Natural killer cell (primary cell): ENCODE measurements at places on chromosomes 2 and 18. TPM values are rescaled to one million over a fixed set of nuclear protein-coding genes. Genes with fewer than 3 reads are reported as not detected.

GRCh38 chr18:11905613-11906012 lies 2.5 kb downstream of the MPPE1 start:
- DNase-seq, result no peak

DNA sequence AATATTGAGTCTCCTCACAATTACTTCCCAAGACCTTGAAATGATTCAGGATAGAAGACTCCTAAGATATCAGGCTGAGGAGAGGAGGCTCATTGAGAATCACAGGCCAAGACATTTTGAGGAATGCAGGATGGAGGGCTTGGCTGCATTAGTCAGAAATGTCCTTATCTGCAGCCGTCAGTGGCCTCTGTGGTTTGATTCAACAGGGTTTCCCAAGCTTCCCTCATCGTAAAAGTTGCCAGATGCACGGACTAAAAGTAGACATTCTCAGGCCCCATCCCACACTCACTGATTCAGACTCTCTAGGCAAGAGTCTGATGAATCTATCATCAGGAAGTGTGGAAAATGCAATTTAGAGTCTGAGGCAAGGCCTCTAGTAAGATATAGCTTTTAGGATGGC lies 34.0 kb upstream of the TMEM178A start:
- DNase-seq, result no peak

DNA sequence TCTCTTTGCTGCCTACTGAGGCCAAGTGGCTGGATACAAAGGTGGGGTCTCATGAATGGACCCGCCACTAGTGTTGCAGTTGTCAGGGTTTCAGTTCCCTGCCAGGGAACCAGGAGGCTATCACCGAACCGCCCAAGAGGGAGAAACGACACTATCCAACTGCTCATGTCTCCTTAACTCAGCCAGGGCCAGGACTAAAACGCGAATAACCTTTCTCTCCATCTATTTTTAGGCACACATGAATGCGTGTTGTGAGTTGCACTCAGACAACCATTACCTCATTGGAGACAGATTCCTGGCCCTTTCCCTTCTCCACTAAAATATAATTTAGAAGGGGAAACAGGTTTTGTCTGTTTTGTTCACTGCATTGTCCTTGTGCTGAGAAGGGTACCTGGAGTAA lies 559.5 kb downstream of the SOCS6 start:
- DNase-seq, result no peak

DNA sequence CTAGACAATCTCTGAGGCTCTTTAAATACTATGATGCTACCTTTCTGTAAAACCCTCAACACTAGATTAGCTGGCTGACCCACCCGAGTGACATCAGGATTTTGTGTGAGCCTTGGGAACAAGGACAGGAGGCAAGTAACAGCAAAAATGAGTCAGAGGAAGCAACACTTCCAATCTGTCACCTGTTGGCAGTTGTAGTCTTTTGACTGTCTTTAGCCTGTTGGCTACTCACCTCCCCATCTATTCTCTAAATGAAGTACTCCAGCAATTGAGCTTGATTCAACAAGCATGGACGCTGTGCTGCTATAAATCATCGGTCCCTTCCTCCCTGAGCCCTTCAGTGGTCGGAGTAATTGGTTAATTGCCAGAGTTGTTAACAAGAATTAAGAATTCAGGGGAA lies 898.7 kb downstream of the BCL11A start:
- DNase-seq, result no peak

DNA sequence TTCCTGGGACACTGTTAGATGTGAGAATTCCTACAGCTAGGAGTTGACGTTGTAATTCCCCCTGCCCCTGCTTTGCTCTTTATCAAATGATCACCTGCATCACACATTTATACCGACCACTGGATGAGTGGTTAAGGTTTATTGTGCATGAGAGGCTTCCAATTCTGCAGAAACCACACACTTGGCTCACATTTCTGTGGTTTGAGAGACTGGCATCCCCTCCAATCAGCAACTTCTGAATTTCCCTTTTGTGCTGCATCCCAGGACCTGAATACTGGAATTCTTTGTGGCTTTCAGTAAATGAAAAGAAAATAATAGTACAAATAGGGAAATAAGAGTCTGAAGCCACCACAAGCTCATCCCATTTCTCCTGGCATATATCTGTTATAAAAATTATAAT lies 628.7 kb upstream of the PIK3C3 start:
- no peak for DNase-seq

COL4A4 gene
- 0.31 TPM for total RNA-seq

GRCh38 chr2:16482460-16482859 lies 183.2 kb downstream of the CYRIA start:
- DNase-seq, result no peak

CCDC141 gene
- total RNA-seq, result 2.0 TPM

DNA sequence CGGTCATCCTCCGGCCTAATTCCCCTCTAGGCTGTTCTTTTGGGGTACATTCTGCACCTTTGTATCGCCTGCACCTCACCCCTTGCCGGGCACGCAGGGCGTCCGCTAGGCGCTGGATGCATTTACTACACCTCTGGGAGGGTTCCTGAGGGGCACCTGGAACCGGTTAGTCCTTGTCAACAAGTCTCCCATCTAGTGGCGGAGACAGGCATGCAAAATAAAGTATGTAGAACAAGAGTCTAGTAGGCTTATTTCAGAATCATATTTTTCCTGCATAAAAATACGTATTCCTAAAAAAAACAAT lies 705 bp upstream of the TEX261 start:
- peak; percentile 24 for DNase-seq

NEU2 gene
- not detected for total RNA-seq

DNA sequence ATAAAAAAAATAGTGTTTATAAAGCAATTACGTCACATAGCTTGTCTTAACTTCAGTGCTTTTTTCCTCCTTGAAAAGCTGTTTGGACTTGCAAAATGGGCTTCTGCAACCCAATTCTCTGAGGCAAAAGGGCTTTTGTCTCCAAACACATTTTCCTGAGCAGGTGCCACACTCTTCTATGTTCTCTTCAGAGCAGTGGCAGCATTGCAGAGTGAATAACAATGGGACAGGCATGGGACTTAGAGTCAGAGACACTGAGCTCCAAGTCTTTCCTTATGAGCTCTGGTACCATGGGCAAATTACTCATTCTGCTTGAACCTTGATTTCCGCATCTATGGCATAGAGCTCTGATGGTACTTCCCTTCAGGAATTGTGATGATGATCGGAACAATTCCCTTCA lies 149.0 kb downstream of the ARL6IP6 start:
- no peak for DNase-seq

DNA sequence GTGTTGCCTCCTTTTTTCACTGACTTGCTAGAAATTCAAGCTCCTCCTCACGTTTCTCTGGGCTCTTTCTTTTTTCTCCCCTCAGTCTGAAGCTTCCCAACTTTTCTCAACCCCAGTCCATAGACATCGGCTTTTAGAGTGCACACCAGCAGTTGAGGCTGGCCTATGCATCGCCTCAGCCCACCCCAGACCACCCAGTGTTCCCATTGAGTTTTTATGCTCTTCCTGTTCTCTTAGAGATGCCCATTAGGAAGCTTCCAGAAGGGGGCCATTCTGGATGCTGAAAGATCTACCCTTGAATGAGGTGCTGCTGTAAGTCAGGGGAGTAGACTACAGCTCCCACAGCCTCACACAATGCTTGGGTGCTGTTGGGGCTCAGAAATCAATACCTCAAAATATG lies 12.0 kb upstream of the GYPC start:
- DNase-seq, result no peak

- DNase-seq, result peak; percentile 35
Measured at GRCh38 chr2:25279091-25279651, 62.6 kb downstream of the DNMT3A start.

DNA sequence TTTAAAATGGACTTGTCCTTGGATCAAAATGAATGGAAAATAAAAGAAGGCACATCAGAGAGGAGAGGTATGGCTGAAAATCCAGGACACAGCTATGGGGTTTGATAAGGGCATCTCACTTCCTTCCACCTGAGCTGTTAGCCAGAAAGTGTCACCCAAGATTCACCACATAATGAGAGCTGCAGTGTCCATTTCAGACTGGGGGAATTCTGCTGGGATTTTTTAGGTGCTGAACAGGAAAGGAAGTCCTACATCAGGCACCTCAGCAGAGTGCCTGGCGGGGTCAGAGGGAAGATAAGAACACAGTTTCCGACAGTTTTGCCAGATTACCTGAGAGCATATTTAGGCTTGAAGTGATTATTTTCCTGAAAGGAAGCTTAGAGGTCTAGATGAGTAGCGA lies 187.6 kb upstream of the HNMT start:
- no peak for DNase-seq

FEV gene
- not detected for total RNA-seq

ASXL3 gene
- not detected for total RNA-seq

SOX11 gene
- not detected for total RNA-seq

DNA sequence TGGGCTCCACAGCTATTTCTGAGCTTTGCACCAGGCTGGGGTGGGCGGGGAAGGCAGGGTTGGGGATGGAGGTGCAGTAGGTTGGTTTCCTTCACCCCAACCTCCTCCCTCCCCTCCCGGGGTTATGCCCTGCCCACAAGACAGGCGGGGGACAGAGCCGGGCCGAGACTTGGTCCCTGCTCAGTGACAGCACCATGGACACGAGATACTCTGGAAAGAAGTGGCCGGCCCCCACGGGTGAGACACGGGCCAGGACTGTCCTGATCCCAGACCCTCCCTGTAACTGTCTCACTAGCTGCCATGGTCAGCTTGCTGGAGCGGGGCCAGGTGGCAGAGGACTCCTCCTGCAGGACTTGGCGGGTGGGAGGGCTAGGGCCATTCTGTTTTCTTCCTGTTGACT lies 59.7 kb downstream of the DYSF start:
- no peak for DNase-seq

- DNase-seq, result peak; percentile 25
Measured at GRCh38 chr2:233141901-233142300, 81.8 kb downstream of the INPP5D start.

- no peak for DNase-seq
Measured at GRCh38 chr2:76569819-76570218, 859.1 kb upstream of the GCFC2 start.

DNA sequence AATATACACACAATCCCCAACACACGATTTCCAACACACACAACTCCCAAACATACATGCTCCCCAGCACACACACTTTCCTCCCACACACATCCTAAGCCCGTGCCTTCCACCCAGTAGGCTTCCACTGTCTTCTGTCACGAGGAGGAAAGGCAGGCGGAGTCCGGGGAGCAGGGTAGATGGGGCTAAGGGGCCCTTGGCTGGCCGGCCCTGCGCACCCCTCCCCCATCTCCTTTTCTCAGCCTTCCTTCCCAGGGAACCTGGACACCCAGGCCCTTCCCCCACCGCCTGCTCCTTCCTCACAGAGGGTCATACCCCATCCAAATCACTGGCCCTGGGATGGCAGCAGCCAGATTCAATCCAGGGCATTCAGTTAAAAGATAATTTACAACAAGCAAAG lies 3.4 kb upstream of the PDCD1 start:
- DNase-seq, result no peak

GRCh38 chr2:9032536-9033255 lies 29.2 kb upstream of the MBOAT2 start:
- DNase-seq, result no peak

GRCh38 chr2:217905395-217905794 lies 97.4 kb downstream of the TNS1 start:
- no peak for DNase-seq

DNA sequence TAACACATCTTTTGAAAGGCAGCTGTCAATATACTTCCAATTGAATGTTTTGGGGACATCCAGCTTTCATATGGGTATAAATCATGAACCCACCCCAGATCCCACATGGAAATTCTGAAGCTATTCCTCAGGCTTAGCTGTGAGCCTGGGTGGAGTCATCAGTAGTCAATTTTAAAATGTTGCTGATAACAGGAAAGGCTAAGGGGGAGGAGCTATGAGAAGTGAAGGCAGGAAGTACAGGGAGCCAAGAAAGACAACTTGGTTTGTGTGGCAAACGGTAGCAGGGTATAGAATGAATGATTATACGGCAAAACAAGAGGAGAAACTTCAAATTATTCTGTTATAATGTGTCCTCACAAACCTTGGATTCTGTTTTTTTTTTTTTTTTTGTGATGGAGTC lies 108.6 kb downstream of the QPCT start:
- peak; percentile 46 for DNase-seq

GRCh38 chr2:167438206-167438605 lies 549.9 kb downstream of the XIRP2 start:
- DNase-seq, result no peak

HOXD4 gene
- total RNA-seq, result not detected

DNA sequence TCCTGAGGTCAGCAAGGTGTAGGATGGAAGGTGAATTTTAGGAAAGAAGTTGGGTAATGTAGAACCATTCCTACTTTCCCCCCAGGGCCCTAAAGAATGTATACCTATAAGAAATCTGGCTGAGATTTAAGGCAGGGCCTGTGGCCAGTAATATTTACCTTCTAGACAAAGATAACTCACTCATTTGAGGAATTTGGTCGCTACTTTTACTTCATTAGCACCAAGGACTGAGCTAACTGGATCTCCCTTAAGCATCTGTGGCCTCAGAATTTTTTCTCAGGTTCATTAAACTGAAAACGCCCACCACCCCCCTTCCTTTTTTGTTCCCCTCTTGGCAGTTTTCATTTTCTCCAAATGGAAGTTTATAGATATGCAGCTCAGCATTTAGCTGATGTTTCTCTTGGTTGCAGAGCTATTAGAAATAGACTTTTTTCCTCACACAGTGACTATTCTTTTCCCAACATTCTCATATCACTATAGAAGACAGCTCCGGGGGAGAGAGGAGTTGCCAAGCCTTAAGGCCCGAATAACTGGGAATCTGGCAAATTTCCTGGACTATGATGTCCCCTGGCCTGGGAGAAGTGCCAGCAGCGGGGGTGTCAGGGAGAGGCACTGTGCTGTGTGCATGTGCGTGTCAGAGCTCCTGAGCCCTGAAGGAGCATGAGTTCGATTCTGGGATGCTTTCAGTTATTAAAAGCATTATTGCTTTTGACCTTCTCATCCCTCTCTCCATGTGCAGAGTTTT lies 310.9 kb downstream of the PRKCE start:
- DNase-seq, result no peak

DNA sequence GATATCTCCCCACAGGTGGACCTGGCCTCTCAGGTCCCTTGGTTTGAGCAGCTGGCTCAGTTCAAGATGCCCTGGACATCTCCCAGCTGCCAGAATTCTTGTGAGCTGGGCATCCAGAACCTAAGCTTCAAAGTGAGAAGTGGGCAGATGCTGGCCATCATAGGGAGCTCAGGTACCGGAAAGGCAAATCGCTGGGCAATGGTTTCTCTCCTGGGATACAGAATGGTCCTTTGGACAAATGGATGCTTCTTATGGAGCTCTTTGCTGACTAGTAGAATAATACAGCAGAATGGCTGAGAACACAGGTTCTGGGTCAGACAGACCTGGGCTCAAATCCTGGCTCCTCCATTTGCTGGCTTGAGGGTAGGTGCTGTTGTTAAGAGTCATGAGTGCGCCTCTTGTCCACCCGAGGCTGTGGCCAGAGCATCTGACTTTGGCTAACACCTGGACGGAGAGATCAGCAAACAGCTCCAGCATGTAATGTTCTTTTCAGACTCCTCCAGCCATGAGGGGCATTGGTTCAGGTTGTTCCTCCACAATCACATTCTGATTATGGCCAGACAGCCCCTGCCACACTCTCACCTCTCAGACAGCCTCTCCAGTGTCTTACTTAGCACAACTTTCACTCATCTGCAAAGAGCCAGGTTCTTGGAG lies 7.5 kb downstream of the ABCG8 start:
- DNase-seq, result no peak

GRCh38 chr18:21406116-21406515 lies 164.1 kb downstream of the GREB1L start:
- DNase-seq, result no peak
